Left lobe of liver (tissue), 2 donors: ENCODE measurements at places on chromosomes 6 and 20. TPM values are rescaled to one million over a fixed set of nuclear protein-coding genes. Genes with fewer than 3 reads are reported as not detected.

Gene HEBP2
- 73.4 TPM for total RNA-seq

Gene WFDC5
- total RNA-seq, result not detected

Gene METTL24
- 0.48 TPM for total RNA-seq

Gene PDE10A
- total RNA-seq, result 0.45 TPM

Gene EPPIN
- not detected for total RNA-seq

Gene LIME1
- 122 TPM for total RNA-seq
